ENCODE measurements at places on chromosomes 1 and 21.

DNA sequence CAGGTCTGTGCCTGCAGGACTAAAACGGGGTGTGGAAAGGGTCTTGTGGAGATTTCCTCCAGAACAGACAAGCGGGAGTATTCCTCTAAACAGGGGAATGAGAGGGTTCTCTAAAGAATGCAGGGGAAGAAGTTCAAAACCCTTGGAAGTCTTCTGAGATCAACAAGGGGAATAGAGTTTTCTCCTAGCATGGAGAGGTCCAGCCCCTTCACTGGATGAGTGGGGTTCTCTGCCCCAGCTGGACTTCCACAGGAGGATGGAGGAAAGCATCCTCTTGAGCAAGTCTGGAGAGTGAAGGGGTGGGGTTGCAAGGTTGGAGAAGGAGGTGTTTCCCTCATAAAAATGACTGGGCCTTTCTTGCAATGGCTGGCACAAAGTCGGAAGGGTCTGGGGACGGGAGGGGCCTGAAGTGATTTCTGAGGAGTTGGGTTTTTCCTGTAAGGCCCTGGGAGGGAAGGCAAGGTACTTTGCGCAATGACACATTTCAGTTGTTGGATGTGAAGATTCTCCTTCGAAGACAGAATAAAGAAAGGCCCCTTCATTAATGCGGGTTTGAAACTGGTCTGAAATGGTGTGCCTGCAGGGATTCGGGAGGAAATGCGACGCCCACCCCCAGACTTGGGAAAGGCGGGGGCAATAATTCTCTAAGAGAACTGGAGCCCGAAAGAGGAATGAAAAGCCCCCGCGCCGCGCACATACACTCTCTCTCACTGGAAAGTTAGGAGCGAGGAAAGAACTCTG lies 884 bp downstream of the SPATA6 start:
- no peak for DNase-seq

GRCh38 chr1:223659711-223660110 lies 5.8 kb downstream of the CAPN8 start:
- no peak for DNase-seq

DNA sequence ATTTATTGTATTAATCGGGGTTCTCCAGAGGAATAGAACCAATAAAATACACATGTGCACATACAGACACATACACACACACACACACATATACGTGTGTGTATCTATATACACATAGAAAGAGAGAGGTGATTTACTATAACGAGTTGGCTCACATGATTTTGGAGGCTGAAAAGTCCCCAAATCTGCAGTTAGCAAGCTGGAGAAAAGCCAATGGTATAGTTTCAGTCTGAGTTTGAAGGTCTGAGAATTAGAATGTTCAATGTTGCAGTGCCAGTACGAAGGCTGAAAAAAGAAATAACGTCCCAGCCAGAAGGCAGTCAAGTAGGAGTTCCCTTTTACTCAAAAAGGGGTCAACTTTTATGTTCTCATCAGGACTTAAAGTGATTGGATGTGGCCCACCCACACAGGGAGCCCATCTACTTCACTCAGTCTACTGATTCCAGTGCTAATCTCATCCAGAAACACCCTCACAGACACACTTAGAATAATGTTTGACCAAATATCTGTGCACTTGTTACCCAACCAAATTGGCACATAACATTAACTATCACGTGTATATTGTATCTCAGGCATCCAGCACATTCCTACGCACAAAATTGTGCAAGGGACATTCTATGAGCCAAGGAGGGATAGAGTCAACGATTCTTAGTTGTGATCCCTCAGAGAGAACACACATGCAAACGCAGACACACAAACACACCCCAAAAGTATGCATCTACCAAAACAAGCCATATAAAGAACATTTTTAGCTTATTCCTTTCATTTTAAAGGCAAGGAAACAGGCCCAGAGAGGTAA lies 195.5 kb upstream of the DUSP10 start:
- no peak for DNase-seq

- no peak for DNase-seq
Measured at GRCh38 chr21:30072496-30072895, 94.1 kb downstream of the CLDN17 start.

DNA sequence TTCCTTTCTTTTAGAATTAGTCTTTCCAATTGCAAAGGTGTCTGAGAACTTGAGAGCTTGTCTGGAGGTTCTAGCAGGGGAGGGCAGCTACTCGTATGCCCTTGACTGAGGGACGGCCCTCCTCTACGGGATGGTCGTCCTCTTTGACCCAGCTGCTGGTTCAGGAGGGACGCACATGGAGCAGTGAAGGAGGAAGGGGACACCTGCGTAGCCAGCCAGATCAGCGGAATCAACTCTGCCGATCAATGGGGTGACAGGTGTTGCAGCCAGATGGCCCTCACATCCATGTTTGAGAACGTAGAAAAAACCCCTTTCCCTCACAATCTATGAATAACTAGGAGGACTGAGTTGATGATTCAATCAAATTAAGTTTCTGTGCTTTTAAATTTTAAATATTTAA lies 15.7 kb upstream of the A3GALT2 start:
- DNase-seq: no peak

DNA sequence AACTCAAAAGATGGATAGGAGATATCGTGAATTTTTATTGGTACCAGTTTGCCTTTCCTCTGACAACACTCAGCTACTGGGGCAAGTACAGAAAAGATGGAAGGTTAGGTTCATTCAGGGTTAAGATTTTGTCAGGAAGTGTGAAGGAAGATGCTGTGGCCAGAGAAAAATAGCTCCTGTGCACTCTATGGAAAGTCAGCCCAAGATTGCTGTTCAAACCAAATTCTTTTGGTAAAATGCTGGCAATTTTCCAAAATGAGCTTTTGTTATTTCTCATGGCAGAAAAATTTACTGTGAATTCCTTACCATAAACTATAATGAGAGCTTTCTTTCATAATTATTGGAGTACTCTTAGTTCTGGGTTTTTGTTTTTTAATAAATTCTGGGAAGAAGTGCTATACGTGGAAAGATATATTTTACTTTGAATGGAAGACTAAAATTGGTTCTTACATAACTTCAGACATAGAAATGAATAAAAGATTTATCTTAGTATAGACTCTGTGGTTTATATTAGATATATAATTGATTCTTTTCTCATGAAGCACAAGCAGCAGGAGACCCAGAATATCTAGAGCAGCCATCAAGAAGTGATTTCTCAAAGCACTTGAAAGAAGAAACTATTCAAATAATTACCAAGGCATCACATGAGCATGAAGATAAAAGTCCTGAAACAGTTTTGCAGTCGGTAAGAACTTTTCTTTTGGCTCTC lies 112.2 kb downstream of the USP25 start:
- no peak for DNase-seq

DNA sequence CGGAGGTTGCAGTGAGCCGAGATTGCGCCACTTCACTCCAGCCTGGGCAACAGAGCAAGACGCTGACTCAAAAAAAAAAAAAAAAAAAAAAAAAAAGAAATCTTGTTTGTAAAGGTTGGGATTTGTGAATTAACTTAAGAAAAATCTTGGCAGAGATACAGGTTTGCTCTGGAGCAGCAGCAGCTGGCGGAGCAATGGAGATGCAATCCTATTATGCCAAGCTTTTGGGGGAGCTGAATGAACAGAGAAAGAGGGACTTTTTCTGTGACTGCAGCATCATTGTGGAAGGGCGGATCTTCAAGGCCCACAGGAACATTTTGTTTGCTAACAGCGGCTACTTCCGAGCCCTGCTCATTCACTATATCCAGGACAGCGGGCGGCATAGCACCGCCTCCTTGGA lies 5.6 kb downstream of the ZBTB8B start:
- DNase-seq: no peak

GRCh38 chr1:66489151-66489550 lies 44.8 kb upstream of the SGIP1 start:
- no peak for DNase-seq

DNA sequence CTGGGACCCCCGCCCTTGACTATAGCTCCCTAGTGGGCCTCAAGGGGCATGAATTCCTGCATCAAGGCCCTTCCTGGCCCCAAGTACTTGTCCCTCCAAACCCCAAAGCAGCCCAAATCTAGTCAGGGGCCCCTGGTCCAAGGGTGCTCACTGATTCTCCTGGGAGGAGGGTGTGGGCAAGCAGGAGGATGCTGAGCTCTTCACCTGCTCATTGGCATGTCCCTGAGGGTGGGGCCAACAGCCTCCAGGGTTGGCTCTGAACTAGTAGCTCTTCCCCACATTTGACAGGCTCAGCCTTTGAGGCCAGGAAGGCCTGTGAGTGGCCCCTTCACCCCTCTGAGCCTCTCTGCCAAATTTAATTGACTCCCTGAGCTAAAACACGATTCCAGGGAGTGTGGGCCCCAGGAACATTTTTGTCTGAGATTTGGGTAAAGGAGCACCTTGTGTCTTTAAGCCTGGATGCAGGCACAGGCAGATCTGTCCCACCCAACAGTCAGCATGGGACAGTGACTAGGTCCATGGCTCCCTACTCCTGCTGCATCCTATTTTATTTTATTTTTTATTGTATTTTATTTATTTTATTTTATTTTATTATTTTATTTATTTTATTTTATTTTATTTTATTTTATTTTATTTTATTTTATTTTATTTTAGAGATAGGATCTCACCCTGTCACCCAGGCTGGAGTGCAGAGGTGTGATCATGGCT lies 11.0 kb upstream of the WNT9A start:
- no peak for DNase-seq

DNA sequence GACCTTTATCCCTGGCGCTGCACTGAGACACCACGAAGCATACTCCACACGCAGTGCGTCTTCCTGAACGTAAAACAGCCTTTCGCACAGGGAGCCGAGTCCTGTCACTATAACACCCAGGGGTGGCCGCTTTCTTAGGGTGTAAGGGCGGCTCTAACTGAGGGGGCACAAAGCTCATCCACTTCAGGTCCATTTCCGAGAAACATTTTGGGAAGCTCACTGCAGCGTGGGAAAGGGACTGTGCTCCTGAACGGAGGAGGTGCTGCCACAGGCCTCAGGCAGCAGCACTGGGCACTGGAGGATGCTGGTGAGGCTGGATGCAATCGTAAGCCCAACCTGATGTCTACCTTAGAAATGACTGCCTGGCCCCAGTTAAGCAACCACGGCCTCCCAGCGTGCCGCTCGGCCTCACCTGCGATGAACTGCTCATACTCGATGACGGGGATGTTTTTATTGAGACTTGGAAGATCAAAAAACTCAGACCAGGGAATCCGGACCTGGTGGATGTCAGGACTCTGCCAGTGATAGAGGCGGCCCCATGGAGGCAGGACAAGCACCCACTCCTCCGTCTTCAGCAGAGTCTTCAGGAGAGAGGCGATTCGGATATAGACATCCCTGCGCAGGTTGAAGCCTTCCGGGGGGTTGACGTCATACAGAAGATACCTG lies 2.3 kb downstream of the POFUT2 start:
- DNase-seq: no peak

DNA sequence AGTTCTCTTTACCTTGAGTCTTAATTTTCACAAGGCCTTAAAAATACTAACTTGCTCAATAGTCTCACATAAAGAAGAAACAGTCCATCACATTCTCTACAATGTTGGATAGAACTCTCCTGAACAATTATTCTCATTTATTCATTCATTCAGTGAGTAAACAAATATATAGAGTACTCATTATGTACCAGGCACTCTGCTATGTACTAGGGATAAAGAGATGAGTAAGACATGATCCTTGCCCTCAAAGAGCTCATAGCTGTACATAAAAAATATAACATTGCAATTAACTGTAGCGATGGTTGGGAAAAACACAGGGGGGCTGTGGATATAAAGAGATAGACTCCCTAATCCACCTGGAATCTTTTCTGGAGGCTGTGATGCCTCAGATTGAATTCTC lies 586.9 kb upstream of the BEND5 start:
- DNase-seq: no peak

GRCh38 chr1:91781371-91781825 lies 104.6 kb downstream of the TGFBR3 start:
- no peak for DNase-seq

GRCh38 chr1:40783001-40783905 lies at the start of gene KCNQ4:
TSS of gene KCNQ4 (plus strand) at chr1:40783787. CDS start at chr1:40784094, 307 bp downstream.
- no peak for DNase-seq

DNA sequence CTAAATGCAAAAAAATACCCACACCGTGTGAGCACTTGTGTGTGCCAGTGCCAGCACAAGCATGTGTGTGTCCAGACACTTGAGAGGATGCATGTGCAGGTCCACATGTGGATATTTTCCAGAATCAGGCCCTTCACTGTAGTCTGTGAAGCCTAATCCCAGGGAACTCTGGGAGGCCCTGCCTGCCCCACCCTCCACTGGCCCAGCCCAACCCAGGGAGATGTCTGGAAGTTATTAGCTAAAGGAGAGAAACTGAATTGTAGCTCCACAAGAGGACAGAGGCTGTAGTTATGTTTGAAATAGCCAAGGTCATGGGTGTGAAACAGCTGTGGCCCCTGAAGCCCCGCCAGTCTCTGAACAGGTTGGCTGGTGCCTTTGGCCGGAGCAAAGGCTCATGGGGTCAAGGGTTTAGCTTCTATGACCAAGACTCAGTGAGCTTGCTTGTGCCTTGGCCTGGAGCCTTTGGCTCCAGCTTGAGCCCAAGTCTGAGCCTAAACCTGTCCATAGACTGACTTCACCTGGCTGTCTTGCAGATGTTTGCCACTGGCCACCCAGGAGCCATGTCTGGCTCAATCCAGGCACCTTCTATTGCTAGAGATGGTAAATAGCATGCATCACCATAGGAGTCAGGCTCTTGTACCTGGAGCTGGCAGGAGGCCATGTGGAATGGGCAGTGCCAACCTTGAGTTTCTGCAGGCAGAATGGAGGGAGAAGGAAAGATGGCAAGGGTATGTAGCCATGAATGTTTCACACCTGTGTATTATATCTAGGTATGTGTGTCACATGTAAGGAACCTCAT lies 69.9 kb downstream of the TMEM53 start:
- DNase-seq: no peak

- no peak for DNase-seq
Measured at GRCh38 chr1:107787299-107787698, 177.7 kb downstream of the VAV3 start.

- DNase-seq: no peak
Measured at GRCh38 chr1:58934706-58935105, 150.9 kb upstream of the JUN start.

- DNase-seq: no peak
Measured at GRCh38 chr1:71086331-71086730, 5.5 kb upstream of the ZRANB2 start.

- DNase-seq: peak; percentile 79
Measured at GRCh38 chr1:12040457-12041051, 21.3 kb downstream of the MIIP start.

Measured in activated CD4-positive, alpha-beta T cell treated with anti-CD3 and anti-CD28 coated beads, Interleukin-2, Interleukin-4, amounts not matched to agents 100 ng/mL and 50 ng/mL, durations not matched to agents 16 hours and 8 hours (primary cell).